Effector memory CD4-positive, alpha-beta T cell (primary cell): ENCODE measurements at places on chromosomes 1 and 21.
A peak's percentile ranks its signal among the peaks of the same experiment; 100 is the strongest.

DNA sequence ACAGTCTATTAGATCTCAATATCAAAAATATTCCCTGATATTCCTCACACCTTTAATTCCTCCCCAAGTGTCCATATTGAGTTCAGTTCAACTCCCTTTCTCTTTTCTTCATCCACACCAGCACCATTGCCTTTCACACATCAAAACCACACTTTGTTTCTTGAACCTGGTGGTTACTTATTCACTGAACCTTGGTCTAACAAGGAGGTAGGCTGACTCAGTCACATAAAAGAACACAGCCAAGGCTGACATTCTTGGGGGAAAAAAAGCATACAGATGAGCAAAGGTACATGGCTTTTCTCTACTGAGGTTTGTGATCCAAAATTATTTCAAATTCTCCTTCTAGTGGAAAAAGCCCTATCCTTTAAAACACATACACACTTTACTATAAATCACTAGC, 131.7 kb upstream of the USH2A start:
- no peak overlapping the region for H3K4me3 ChIP-seq
- no peak overlapping the region for H3K27ac ChIP-seq
- no peaks in the 10 kb centered on the region for H3K4me1 ChIP-seq
- no peaks in the 10 kb centered on the region for H3K36me3 ChIP-seq
- no peaks in the 10 kb centered on the region for H3K27me3 ChIP-seq

- H3K36me3 ChIP-seq: no peaks in the 10 kb centered on the region
- no peak overlapping the region for H3K4me3 ChIP-seq
- no peaks in the 10 kb centered on the region for H3K27me3 ChIP-seq
- H3K4me1 ChIP-seq: no peaks in the 10 kb centered on the region
- H3K27ac ChIP-seq: no peak overlapping the region
These were observed 17.4 kb upstream of the HIVEP3 start for GRCh38 chr1:41936107-41936506.

DNA sequence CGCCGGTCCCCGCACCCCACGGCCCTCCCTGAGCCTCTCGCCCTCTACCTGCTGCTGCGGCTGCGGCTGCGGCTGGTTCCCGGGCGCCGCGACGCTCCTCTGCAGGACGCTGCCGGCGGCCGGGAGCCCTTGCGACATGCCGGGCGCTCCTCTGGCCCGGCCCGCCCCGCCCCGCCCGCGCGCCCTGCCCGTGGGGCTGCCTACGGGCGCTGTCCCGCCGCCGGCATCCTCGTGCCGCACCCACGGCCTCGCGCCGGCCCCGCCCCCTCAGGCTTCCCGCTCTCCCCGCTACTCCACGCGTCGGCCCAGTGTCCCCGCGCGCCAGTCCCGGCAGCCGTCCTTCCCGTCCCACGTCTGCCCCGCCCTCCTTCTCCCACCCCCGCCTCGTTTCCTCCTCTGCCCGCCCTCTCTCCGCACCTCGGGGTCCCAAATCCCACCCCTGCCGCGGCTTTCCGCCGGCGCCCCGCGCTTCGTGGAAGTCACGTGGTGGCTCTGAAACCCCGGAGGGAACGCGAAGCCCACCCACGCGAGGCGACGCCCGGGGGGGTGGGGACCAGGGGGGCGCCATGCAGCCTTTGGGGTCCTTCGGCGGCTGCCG, at the start of gene BATF3:
Gene BATF3 (minus strand): TSS at position 216 of the 598 bp plus-strand sequence. CDS start 78 bp downstream, at position 138.
- peak within 1 kb of the TSS; percentile 66 for H3K27ac ChIP-seq
- H3K27me3 ChIP-seq: no peaks in the 10 kb centered on the region
- H3K4me1 ChIP-seq: peaks cover 9% of the 10 kb centered on the region
- peak within 1 kb of the TSS; percentile 81 for H3K4me3 ChIP-seq

- no peak overlapping the region for H3K4me3 ChIP-seq
- H3K36me3 ChIP-seq: no peaks in the 10 kb centered on the region
- no peak for DNase-seq
- H3K4me1 ChIP-seq: peaks cover 6% of the 10 kb centered on the region
- H3K27me3 ChIP-seq: no peaks in the 10 kb centered on the region
- H3K27ac ChIP-seq: no peak overlapping the region
These were observed 3.6 kb upstream of the RERE start for GRCh38 chr1:8821084-8821483.

DNA sequence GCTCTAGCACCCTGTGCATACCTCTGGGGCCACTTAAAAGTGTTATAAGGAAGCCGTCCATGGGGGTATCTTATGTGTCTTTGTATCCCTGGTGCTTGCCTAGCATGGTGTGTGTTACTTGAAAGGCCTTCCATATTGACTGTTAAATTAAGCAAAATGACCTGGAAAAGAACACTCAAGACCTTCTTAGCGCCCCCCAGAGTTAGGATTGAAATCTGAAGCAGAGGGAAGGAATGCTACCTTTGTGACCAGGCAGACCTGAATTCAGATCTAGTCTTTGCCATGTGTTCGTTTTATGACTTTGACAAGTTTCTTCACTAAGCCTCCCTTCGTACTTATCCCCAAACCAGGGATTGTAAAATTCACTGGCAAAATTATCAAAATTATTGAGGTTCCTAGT, 59.9 kb downstream of the SLC22A15 start:
- H3K27ac ChIP-seq: no peak overlapping the region
- H3K36me3 ChIP-seq: no peaks in the 10 kb centered on the region
- DNase-seq: no peak

DNA sequence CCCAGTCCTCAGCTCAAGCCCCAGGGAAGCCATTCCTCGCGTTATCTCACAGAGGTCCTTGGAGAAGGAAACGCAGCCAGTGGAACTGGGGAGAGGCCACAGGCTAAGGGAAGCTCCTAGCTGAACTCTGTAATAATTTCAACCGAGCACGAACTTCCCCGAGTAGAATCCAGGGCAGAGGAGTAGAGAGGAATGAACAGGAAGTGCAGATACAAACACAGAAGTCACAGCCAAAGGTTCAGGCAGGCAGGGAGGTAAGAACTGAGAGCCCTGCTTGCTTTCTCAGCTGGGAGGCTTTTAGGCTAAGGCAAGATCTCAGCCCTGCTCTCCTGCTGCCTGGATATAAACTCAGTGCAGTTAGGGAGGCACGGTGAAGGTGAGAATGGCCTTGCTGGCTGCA, 23.7 kb downstream of the WARS2 start:
- DNase-seq: no peak
- H3K36me3 ChIP-seq: no peaks in the 10 kb centered on the region
- no peaks in the 10 kb centered on the region for H3K4me1 ChIP-seq
- no peaks in the 10 kb centered on the region for H3K27me3 ChIP-seq
- H3K4me3 ChIP-seq: no peak overlapping the region

GRCh38 chr21:17402937-17403336, 109.9 kb upstream of the CXADR start:
- DNase-seq: no peak
- no peak overlapping the region for H3K27ac ChIP-seq
- H3K4me3 ChIP-seq: no peak overlapping the region
- H3K27me3 ChIP-seq: no peaks in the 10 kb centered on the region

DNA sequence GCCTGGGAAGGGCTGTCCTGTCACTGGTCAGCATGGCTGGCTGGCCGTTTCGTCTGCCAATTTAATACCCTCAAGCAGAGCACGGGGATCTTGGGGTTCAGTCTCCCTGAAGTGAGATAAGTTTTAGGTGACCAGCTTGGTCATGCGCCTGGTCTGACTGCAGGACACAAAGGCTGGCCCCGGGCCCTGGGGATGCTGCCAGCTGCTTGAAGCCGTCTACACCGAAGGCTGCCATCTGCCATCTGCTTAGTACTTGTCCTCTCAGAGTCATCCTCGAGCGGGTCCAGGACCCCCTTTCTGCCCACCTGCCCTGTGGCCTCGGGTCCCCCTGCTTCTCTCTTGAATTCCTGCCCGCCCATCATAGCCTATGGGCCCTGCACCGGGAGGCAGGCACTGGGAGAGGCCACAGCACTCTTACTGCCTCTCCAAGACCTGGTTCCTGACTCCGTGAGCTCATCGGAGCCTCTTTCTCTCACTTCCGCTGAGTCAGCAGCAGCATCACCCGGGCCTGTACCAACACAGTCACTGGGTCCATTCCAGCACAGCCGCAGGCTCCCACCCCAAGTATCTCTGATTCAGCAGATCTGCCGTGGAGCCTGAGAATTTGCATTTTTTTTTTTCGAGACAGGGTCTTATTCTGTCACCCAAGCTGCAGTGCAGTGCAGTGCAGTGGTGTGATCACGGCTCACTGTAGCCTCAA, 7.0 kb downstream of the FBLIM1 start:
- H3K27ac ChIP-seq: no peak overlapping the region
- H3K27me3 ChIP-seq: peaks cover 4% of the 10 kb centered on the region
- no peak overlapping the region for H3K4me3 ChIP-seq

GRCh38 chr21:28454564-28455252, 538.0 kb downstream of the LTN1 start:
- H3K27ac ChIP-seq: no peak overlapping the region
- no peaks in the 10 kb centered on the region for H3K36me3 ChIP-seq
- H3K4me1 ChIP-seq: no peaks in the 10 kb centered on the region
- no peaks in the 10 kb centered on the region for H3K27me3 ChIP-seq
- no peak overlapping the region for H3K4me3 ChIP-seq

GRCh38 chr1:57024855-57025254, 59.0 kb upstream of the C8B start:
- no peak overlapping the region for H3K27ac ChIP-seq
- no peaks in the 10 kb centered on the region for H3K4me1 ChIP-seq
- H3K4me3 ChIP-seq: no peak overlapping the region
- no peak for DNase-seq

GRCh38 chr21:27756191-27756590, 789.3 kb upstream of the ADAMTS5 start:
- no peaks in the 10 kb centered on the region for H3K4me1 ChIP-seq
- no peaks in the 10 kb centered on the region for H3K27me3 ChIP-seq

- H3K4me1 ChIP-seq: no peaks in the 10 kb centered on the region
- no peaks in the 10 kb centered on the region for H3K36me3 ChIP-seq
- no peaks in the 10 kb centered on the region for H3K27me3 ChIP-seq
- no peak for DNase-seq
- no peak overlapping the region for H3K4me3 ChIP-seq
These were observed 88.3 kb downstream of the SMYD3 start for GRCh38 chr1:246418565-246419312.

- no peak overlapping the region for H3K4me3 ChIP-seq
- no peaks in the 10 kb centered on the region for H3K27me3 ChIP-seq
- no peaks in the 10 kb centered on the region for H3K4me1 ChIP-seq
- H3K36me3 ChIP-seq: no peaks in the 10 kb centered on the region
- H3K27ac ChIP-seq: no peak overlapping the region
These were observed 398.8 kb downstream of the SEC16B start for GRCh38 chr1:177571076-177571475.

- H3K27ac ChIP-seq: no peak overlapping the region
- H3K27me3 ChIP-seq: no peaks in the 10 kb centered on the region
- peaks cover 11% of the 10 kb centered on the region for H3K4me1 ChIP-seq
- no peak for DNase-seq
These were observed 7.7 kb downstream of the ARHGEF19 start for GRCh38 chr1:16204634-16205333.

- H3K36me3 ChIP-seq: no peaks in the 10 kb centered on the region
- H3K4me1 ChIP-seq: no peaks in the 10 kb centered on the region
- peaks cover under 1% of the 10 kb centered on the region for H3K27me3 ChIP-seq
These were observed 8.1 kb upstream of the DNAH14 start for GRCh38 chr1:224921354-224921753.

- H3K36me3 ChIP-seq: no peaks in the 10 kb centered on the region
- H3K27me3 ChIP-seq: no peaks in the 10 kb centered on the region
- no peak overlapping the region for H3K4me3 ChIP-seq
These were observed 50.2 kb downstream of the ENAH start for GRCh38 chr1:225602590-225603206.

GRCh38 chr1:90763930-90764329, 46.8 kb upstream of the BARHL2 start:
- no peak for DNase-seq
- peaks cover 3% of the 10 kb centered on the region for H3K27me3 ChIP-seq
- H3K4me1 ChIP-seq: no peaks in the 10 kb centered on the region
- no peak overlapping the region for H3K4me3 ChIP-seq
- no peak overlapping the region for H3K27ac ChIP-seq

- H3K4me1 ChIP-seq: no peaks in the 10 kb centered on the region
- no peak overlapping the region for H3K4me3 ChIP-seq
- DNase-seq: no peak
- H3K27me3 ChIP-seq: no peaks in the 10 kb centered on the region
- H3K36me3 ChIP-seq: no peaks in the 10 kb centered on the region
- no peak overlapping the region for H3K27ac ChIP-seq
These were observed 109.9 kb downstream of the SPAG17 start for GRCh38 chr1:118075116-118075515.

DNA sequence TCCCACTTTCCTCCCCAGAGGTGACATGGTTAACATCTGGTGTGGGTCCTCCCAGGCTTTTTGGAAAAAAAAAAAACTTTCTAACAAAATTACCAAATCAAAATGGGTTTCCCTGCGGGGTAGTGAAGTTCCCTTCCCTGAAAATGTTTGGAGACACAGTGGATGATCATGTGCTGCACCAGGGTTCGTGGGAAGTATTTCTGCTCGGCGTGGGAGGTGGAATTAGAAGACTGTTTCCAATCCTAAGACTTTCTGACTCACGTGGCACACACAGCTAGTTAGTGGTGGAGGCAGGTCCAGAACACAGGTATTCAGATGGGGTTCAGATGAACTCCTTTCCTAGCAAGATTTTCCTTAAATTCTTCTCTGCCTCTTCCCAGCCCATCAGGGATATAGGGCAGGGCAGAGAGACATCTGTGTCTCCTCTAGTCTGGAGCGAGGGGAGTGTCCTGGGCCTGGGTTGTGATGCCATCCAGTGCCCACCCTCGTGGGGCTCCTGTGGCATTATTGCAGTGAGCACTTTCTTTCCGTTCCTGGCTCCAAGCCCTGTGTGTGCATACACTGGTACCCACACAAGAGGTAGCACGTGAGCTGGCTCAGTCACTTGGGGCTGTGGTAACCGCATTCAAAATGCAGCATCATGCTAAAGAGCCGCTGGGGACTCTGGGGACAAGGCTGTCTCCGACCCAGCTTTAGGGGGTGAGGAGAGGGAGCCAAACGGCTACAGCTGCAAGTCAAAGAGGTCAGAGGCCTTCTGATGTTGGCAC, 27.5 kb downstream of the KCNC4 start:
- no peak overlapping the region for H3K4me3 ChIP-seq
- DNase-seq: no peak
- no peaks in the 10 kb centered on the region for H3K36me3 ChIP-seq
- H3K27me3 ChIP-seq: no peaks in the 10 kb centered on the region
- no peaks in the 10 kb centered on the region for H3K4me1 ChIP-seq

- H3K4me3 ChIP-seq: no peak overlapping the region
- no peaks in the 10 kb centered on the region for H3K4me1 ChIP-seq
- no peaks in the 10 kb centered on the region for H3K27me3 ChIP-seq
- no peak overlapping the region for H3K27ac ChIP-seq
- DNase-seq: no peak
These were observed 283.0 kb downstream of the LRRIQ3 start for GRCh38 chr1:73914951-73915350.

DNA sequence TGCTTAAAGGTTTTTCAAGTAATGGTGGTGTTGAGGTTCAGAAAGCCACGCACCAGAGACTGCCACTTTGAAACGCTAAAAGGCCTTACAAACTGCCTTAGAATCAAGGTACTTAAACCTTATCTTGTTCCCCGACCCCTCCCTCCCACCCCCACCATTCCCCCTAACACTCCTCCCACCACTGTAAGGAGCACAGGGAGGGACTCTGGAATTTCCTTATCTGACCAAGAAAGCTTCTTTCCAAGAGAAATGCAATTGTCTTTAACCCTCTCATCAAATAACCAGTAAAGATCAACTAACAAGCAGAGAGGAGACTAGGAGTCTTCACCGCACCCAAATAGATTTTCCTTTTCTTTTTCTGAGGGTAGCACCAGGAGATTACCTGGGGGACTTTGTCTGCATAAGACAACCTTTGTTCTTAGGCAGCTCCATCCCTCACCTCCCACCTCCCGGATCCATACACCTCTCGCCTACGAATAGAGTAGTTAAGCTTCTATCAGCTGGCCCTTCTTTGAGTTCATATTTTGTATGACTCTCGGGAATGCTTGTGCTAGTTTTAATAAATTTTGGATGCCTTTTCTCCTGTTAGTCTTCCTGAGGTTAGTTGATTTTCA, 137.7 kb upstream of the ADGRL2 start:
- H3K36me3 ChIP-seq: no peaks in the 10 kb centered on the region
- H3K4me3 ChIP-seq: no peak overlapping the region
- no peak overlapping the region for H3K27ac ChIP-seq
- H3K4me1 ChIP-seq: no peaks in the 10 kb centered on the region
